A549 treated with Mapracorat at 1 μM for 4 hours (cell line): ENCODE measurements at places on chromosomes 13 and 19. TPM values are rescaled to one million over a fixed set of nuclear protein-coding genes. Genes with fewer than 3 reads are reported as not detected.

Gene RFPL4A
- total RNA-seq, result 0.35 to 0.58 TPM (median 0.41 TPM) in 5 replicates

Gene SERPINE3
- total RNA-seq, result not detected in 5 replicates

Gene KLK4
- total RNA-seq, result 0.16 to 0.30 TPM in 2 of 5 replicates, not detected in the others

Gene OVOL3
- total RNA-seq, result 0.29 to 0.78 TPM (median 0.41 TPM) in 4 of 5 replicates, not detected in the other

Gene IGLON5
- total RNA-seq, result 0.06 to 0.09 TPM (median 0.08 TPM) in 4 of 5 replicates, not detected in the other

Gene NALCN
- 3.2 to 4.6 TPM (median 4.1 TPM) in 5 replicates for total RNA-seq

Gene TTYH1
- 0.42 TPM in 1 of 5 replicates, not detected in the others for total RNA-seq

Gene CD33
- 0.15 TPM in 2 of 5 replicates, not detected in the others for total RNA-seq

Gene TEX101
- total RNA-seq, result not detected in 5 replicates

Gene HRC
- total RNA-seq, result not detected in 5 replicates

Gene CLIP3
- total RNA-seq, result 0.72 to 1.3 TPM (median 0.84 TPM) in 5 replicates

Gene CEACAM7
- total RNA-seq, result 0.07 to 0.15 TPM (median 0.12 TPM) in 4 of 5 replicates, not detected in the other

Gene TNNT1
- 107 to 150 TPM (median 135 TPM) in 5 replicates for total RNA-seq

Gene MEDAG
- total RNA-seq, result 0.08 to 0.29 TPM (median 0.16 TPM) in 5 replicates

Gene SOX1
- total RNA-seq, result not detected in 5 replicates
